ENCODE measurements at places on chromosomes 5 and 9.
A peak's percentile ranks its signal among the peaks of the same experiment; 100 is the strongest.

DNA sequence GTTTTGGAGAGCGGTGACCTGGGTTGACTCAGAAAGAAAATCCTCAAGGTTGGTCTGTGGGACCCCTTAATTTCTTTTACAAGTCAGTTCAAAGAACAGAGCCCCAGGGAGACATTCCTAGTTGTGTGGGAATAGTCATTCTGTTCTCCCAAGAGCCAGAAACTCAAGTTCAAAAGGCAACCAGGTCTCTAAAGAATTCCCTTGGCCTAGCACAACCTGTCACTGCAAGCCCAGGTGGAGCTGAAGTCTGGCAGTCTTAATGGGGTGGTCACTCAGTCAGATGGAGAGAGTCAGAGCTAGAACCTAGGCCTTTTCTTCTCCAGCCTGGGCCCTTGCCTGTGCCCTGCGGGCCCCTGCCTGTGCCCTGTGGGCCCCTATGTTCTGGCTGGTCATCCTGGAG is 37.5 kb upstream of the CDKN2AIPNL start:
- DNase-seq, result no peak

- peak; percentile 57 for DNase-seq
Measured at GRCh38 chr5:172713113-172713808, 57.7 kb downstream of the DUSP1 start.

DNA sequence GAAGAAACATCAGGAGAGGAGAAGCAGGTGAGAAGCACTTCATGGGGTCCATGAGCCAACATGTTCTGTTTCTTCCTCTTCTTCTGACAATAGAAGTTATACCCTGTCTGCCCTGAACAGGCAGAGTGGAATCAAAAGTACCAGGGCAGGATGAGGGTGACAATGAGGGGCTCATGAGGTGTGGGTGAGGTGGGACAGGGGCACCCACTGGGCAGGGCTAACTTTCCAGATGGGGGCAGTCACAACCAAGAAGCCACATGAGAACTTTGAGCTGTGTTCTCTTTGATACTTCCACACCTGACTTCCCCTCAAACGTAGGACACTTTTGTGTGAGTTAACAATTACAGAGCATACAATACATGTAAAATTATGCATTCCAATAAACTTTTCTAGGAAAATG is 92.7 kb downstream of the LHFPL2 start:
- no peak for DNase-seq

DNA sequence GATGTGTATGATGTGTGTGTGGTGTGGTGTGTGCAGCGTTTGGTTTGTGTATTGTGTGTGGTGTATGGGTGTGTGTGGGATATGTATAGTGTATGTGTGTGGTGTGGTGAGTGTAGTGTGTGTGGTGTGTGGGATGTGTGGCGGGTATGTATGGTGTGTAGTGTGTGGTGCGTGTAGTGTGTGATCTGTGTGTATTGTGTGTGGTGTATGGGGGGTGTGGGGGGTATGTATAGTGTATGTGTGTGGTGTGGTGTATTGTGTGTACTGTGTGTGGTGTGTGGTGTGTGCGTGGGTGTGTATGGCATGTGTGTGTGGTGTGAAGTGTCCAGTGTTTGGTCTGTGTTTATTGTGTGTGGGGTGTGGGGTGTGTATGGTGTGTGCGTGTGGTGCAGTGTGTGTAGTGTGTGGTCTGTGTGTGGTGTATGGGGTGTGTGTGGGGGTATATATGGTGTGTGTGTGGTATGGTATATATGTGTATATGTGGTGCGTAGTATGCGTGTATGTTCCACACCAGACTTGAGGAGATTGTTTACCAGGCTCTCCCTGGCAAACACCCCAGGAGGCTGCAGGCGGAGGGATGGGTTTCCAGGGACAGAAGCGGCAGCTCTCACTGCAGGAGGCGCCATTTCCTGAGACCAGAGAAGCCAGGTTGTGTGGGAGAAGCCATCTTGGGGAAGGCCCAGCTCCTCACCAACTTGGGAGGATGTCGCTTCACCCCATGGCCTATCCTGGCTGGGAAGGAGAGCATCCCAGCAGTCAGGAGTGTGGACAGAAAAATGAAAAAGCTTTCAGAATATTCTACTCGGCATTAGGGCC is 138.1 kb downstream of the NXNL2 start:
- no peak for DNase-seq

- DNase-seq, result no peak
Measured at GRCh38 chr5:123359454-123360200, 63.6 kb downstream of the CEP120 start.

- DNase-seq, result no peak
Measured at GRCh38 chr9:117825609-117826347, 121.6 kb downstream of the TLR4 start.

GRCh38 chr5:171642894-171643293 is 142.7 kb upstream of the SMIM23 start:
- DNase-seq, result no peak

DNA sequence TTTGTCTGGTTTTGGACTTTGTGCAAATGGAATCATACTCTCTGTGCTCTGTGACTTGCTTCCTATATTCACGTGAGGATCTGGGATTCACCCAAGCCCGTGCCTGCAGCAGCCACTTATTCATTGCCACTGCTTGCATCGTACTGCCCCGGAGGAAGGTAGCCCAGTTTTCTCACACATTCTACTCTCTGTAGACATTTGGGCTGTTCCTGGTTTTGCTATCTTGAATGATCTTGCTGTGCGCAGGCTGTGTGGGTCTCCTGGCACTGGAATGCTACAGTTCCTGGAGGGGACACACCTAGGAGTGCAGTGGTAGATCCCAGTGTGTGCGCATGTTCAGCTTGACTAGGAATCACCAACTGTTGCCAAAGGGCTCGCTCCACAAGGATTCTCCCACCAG is 99.2 kb upstream of the BOD1 start:
- no peak for DNase-seq

- no peak for DNase-seq
Measured at GRCh38 chr9:96256800-96257199, 45.2 kb downstream of the HSD17B3 start.

- peak; percentile 13 for DNase-seq
Measured at GRCh38 chr5:1204693-1205242, 3.4 kb downstream of the SLC6A19 start.

DNA sequence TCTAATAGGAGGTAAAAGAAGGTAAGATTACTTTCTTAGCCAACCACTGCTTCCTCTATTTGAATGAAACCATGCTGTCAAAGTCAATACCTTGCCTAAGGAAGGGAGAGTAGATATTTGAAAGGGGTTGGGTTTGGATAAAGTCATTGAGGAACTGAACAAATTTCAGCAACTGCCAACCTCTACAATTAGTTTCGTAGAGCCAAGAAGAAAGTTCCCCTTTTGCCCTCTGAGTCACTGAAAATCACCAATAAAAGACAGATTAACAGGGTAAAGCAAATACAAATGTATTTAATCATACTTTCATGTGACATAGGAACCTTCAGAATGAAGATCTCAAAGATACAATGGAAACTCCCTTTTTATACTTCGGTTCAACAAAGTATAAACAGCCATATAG is 615.7 kb downstream of the GABRG2 start:
- DNase-seq, result peak; percentile 85

DNA sequence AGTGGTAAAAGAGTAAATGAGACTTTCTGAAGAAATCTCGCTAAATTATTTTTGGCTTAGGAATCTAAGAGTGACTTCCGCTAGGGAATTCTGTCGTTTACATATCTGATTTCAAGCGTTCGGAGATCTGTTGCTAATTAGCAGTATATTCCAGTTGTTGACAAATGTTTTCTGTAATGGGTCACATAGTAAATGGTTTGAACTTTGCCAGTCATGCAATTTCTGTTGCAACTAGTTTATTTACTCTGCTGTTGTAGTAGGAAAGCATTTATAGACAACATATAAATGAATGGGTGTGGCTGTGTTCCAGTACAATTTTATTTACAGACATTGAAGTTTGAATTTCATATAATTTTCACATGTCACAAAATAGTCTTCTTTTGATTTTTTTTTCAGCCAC is 57.4 kb upstream of the JAK2 start:
- no peak for DNase-seq

DNA sequence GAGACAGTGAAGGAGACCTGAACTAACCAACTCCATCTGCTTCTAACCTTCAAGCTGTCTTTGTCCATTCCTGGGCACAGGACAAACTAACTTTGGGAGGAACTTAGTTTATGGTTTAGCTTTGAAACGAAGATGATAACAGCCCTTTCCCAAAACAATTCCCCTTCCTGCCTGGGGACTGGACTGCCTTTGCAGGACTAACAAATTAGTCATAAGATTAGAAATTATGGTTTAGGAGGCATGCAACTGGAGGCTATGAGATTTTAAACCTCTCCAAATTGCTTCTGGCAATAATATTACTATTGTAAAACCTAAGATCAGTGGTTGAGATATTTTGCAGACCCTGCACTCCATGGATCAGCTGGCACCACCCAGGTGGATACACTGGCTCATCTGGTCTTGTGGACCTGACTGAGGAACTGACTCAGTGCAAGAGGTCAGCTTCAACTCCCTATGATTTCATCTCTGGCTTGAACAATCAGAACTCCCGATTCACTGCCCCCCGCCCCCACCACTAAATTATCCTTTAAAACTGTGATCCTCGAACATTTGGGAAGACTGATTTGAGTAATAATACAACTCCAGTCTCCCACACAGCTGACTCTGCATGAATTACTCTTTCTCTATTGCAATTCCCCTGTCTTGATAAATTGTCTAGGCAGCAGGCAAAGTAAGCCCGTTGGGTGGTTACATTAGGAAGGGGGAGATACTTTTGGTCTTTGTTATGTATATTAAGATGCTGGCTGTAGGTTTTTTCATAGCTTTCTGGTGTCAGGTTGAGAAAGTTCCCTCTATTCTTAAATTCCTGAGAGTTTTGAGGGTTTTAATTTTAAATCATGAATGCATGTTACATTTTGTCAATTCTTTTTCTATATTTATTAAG is 213.3 kb downstream of the TSSK1B start:
- no peak for DNase-seq

DNA sequence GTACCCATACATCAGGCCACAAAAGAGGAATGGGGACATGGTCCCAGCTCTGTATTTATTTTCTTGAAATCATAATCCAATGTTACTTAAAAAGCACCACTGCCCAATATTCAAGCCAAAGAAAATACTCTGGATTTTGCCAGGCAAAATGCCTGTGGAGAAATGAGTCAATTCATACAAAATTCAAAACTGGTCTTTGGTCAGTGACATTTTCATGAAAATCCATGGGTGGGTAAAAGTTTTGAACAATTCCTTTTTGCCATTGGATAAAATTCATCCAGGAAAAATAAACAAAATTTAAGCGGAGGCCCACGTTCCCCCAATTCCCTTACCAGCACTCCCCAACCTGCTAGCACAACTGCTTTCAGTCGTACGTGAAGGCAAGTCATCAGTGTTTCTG is 186.2 kb downstream of the GLIS3 start:
- DNase-seq, result no peak

DNA sequence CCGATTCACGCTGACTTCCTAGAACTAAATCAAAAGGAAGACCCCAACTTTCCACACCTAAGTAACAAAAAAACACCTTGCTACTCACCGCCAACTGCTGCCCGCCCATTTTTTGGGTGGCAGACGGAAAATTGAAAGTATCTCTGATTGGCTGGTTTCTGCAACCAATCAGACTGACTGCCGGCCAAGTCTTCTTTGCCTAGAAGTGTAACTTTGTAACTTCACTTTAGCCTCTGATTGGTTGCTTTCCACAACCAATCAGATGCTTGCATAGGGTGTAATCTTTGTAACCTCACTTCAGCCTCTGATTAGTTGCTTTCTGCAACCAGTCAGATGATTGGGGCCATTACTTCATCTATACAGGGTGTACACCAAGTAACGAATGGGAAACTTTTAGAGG is 42.6 kb upstream of the ANKH start:
- DNase-seq, result no peak

DNA sequence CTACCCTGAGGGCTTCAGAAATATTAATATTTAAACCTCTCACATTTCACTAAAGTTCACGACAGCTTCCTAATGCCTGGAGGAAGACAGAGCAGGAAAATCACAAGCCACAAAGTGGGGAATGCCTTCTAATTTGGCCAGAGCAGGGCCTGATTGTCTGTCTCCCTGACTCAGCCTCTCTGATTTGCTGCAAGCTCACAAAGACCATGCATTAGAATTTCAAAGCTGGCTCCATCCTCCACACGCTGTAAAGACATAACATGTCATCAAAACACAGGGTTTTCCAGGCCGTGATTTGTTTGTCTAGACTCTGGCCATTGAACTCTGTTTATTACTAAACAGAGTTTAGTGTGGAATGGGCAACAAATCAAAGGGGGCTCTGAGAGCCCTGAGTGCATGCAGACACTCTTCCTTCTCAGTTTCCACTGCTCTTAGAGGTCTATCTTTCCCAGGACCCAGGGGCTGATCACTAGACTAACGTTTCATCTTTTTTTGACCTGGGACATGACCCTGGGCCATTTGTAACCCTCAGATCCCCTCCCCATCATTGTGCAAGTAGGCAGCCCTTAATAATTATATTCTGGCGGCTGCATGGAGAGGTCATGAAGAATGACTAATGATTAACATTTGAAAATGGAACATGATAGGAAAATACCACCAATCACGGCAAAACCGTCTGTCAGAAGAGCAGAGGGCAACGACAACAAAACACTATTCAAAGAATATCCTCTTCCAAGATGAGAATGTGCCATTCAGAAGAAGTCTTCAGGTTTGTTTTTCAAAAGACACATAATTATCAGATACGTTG is 140.2 kb downstream of the ENC1 start:
- DNase-seq, result no peak

DNA sequence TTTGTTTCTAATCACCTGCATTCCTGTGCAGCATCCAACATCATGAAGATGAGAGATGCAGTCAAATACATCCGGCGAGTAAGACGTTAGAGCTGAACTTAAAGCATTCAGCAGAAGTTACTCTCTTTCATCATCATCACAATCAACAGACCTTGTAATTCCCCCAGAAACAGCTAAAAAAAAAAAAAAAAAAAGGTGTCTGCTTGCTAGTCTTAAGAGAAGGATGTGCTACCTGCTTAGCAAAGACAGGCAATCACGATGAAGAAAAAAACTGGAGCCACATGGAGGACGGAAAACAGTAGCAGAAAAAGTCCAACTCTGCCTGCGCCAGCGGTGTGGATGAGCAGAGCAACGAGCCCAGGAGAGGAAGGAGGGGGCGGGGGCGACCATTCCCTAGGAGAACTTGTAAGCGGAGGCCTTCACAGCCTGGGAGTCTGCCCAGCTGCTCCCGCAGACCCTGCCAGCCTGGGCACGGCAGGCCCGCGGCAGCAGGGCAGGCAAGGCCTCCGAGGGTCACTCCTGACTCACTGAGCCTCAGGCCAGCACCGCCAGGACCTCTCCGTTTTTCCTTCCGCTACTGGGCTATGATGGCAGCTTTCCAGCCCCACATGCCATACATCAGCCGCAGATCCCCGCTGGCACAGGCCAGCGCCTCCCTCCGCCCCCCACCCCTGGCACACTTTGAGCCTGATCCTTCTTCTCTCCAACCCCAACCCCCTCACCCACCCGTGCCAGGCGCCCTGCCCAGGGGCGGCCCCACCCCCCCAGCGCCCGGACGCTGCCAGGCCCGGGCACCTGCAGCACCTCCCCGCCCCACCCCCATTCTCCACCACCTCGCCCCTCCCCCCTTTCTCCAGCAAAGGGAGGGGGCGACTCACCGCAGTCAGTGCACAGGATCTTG is 1.4 kb downstream of the NRG2 start:
- peak; percentile 70 for DNase-seq

GRCh38 chr5:29867155-29867554 is 1326.3 kb upstream of the CDH6 start:
- DNase-seq, result no peak

GRCh38 chr5:67873935-67874334 is 341.6 kb upstream of the PIK3R1 start:
- no peak for DNase-seq
